Smooth muscle cell of the brain vasculature (primary cell): ENCODE measurements at places on chromosomes 16 and 17.

DNA sequence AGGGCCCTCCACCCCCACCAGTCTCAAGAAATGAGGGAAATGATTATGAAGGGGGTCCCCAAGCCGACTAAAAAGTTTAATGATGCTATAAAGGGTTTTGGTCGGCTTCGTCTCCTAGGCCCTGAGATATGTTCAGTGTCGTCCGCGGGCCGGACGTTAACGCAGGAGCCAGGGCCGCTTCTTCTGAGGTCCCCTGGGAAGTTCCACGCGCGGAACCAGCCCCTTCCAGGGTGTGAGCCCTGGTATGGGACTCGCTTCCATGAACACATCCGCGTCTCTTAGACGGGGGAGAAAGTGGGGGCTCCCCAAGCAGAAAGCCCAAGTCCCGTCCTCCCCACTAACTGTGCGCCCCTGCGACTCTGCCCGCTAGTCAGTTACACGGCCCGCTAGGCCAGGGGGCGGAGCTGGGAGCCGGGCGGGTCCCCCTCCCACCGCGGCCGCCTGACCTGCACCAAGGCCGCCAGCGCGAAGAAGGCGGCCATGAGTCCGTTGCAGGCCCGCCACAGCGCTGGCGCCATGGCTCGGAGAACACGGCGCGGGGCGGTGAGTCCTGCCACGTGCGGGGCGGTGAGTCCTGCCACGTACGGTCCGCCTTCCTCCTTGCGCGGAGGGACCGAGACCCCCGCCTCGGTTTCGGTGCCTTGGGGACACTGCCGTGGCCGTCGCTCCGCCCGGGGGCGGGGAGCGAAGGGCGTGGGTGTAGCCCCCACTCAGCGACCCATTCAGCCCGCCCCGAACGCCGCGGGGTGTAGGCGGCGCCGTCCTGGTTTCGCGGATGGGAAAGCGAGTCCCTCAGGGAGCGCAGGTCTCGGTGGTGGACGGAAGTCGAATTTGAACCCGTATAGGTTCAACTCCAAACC, at the start of gene TMEM220:
Gene TMEM220 (minus strand): TSS at position 690 of the 860 bp plus-strand sequence. CDS start 172 bp downstream, at position 518.
- peak; percentile 31 for DNase-seq

DNA sequence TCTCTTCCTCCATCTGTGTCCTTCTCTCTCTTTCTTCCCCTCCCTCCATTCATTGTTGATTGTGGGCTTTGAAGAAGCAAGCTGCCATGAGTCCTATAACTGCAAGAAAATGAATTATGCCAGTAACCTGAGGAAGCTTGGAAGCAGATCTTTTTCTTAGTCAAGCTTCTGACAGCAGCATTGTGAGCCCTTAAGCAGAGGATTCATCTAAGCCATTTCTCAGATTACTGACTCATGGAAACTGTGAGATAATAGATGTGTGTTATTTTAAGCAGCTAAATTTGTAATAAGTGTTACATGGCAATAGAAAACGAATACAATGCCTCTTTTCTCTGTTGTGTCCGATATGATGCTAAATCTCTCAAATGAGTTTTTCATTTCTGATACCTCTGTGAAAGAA, 1109.7 kb downstream of the CDH11 start:
- DNase-seq = no peak

DNA sequence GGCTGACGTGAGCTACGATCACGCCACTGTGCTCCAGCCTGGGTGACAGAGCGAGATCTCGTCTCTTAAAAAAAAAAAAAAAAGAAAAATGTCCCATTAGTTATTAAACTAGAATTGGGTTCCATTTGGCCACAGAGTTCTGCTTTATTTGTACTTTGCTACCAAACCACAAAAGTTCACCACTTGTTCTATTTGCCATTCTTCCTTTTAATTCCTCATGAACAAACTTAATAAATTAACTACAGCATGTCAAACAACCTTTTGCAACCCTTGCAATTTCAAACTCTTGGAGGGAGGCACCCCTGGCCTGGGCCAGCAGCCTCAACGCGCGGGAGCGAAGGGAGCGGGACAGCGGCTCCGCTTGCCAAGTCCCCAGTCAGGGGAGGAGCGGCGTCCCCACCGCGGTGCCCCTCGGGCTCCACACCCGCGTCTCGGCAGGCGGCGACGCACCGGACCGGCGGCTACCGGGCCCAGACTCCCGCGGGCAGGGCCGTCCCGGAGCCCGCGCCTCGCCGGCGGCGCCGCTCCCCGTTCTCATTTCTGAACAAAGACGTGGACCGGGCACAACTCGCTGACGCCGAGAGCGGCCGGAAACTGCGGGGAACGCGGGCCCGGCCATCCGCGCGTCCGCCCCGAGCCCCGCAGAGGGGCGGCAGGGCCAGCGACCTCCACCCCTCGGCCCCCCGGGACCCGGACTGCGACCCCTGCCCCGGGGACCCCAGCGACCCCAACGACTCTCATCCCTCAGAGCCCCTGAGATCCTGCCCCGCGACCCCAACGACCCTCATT, 775 bp downstream of the CYTH1 start:
- no peak for DNase-seq

- DNase-seq = no peak
Measured at GRCh38 chr17:55532670-55533069, 21.4 kb upstream of the SMIM36 start.

DNA sequence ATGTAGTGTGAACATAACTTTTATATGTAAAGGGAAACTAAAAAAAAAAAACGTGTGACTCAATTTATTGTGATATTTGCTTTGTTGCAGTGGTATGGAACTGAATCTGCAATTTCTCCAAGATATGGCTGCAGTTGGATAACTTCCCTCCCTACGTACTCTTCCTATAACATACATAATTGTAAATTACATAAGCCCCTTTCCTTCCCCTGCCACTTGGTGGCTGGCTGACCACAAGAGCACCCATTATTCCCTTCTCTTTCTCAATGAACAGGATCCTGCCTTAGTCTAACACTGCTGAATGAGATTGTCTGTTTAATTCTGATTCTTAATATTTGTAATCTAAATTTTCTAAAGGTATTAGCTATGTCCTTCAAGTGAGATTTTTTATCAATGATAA, 27.8 kb downstream of the CCL4 start:
- DNase-seq = no peak

DNA sequence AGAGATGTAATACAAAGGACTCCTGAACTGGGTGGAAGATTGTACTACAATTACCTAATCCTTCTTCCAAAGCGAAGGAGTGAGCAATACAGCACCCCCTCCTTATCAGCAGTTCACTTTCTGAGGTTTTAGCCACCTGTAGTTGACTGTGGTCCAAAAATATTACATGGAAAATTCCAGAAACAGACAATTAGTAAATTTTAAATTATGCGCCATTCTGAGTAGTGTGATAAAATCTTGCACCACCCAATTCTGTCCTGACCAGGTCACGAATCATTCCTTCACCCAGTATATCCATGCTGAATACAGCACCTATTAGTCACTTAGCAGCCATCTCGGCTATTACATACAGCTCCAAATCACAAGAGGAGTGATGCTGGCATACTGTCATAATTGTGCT, 23.2 kb downstream of the VPS53 start:
- DNase-seq = no peak

- no peak for DNase-seq
Measured at GRCh38 chr17:49979748-49980479, 10.9 kb downstream of the DLX4 start.

DNA sequence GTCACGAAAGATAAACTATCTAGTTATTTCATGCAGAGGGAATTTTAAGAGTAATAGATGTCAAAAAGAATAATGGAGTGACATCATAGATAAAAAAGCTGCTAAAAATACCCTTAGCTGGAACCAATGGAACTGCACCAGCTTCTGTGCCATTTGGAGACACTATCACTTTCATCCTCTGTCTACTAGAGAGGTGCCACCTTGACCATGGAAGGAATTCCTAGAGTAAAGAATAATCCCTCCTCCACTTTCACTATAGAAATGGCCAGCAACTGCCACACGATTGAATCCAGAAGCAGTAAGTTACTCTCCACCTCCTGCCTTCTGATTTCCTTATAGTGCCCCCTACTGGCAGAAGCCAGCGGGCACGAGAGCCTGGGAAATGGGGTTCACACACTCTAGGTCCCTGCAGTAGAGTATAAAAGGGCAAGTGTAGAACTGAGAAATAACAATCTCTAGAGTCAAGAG, 2.8 kb upstream of the ALDH3A2 start:
- DNase-seq = no peak

GRCh38 chr16:66886914-66887313, 6.6 kb downstream of the PDP2 start:
- no peak for DNase-seq

DNA sequence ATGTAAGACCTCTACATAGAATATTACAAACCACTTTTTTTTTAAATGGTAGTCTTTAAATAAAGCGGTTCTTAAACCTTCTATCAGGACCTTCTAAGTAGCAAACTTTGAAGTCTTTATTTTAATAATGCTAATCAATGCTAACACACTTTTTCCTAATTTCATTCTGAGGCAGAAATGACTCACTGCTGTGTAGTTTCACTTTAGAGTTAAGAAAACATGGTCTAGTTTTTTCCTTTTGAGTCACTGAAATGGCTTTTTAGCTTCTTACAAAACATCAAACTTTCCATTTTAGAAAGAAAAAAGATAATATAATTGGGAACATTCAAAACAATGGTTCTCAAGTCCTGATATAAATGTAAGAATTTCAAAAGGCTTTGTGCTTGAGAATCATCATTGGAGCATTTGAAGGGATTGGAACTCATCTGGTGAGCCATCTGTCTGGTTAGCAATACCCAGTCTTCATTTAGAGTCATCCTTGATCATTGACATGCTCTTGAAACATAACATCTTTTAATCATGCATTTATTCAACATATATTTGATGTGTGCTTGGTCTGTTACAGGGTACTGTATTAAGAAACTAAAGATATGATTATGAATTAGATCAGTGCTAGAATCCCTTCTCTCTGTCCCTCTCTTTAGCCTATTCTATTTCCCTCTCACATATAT, 258.3 kb upstream of the MON1B start:
- no peak for DNase-seq

- DNase-seq = no peak
Measured at GRCh38 chr17:4162775-4163466, 19.9 kb downstream of the CYB5D2 start.

DNA sequence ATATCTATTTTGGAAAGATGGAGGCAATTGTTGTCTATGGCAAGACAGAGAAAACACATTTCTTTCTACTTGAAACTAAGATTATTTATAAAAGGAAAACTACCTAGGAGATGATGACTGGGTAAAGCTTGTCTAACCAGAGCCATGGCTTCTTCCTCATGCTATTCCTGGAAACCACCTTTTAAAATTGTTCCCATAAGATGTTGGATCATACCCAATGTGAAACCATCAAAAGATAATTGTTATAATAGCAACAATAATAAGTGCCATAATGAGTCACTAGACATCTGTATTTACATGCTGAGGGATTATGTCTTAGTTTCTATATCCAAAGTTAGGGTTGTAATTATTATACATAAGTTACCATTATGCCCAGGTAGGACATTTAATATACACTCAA, 428.4 kb downstream of the KCNJ2 start:
- no peak for DNase-seq

GRCh38 chr16:87828071-87828906, 41.0 kb downstream of the SLC7A5 start:
- DNase-seq = no peak

DNA sequence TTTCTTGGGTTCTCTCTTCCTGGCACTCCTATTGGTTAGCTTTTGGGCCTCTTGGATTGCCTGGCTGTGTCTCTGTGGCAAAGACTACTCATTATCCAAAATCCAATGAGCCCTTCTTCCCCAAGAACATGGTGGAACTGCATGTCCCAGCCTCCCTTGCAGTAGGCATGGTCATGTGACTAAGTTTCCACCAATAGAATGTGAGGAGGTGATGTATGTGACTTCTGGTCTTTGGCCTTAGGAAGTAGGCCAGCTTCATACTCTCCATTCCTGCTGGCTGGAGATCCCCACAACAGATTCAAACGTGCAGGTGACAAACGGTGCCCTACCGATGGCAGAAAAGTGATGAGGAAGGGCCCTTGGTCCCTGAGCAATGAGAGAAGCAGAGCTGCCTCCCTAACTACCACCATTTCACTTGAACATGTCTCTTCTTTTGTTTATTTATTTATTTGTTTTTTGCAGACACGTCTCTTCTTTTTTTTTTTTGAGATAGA, 17.3 kb upstream of the SPN start:
- DNase-seq = no peak
